ENCODE measurements at places on chromosomes 6 and 20.

DNA sequence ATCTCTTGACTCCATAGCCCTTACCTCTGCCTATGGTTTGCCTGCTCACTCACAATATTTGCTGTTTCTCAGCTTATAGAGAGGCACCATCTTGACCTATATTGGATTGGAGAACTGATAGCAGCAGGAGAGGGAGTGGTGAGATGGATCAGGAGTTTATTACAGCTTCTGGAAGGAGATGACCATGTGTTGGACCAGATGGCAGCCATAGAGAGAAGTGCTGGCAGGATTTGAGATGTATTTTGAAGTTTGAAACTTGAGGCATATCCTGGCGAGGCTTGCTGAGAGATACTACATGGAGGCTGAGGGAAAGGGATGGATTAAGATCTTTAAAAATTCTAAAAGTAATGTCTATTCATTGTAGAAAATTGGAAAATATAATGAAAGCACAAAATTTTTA is 198.0 kb upstream of the ZFP64 start:
- DNase-seq: no peak

DNA sequence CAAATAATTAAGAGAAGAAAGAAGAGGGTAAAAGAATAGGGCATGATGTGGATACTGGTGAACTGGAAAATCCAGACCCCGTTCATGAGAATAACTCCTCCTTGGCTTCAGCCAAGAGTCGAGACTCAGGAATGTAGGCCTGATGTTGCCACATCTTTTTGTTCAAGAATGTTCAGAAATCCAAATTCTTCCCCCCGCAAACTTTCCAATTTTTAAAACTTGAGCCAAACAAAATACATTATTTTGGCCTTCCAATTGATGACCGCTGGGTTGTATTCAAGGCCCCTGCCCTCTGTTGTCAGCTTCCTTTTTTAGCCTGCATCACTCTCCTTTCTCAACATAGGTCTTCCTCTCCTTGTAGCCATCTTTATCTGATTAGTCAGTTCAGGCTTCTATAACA is 106.1 kb downstream of the TNFAIP3 start:
- DNase-seq: no peak

DNA sequence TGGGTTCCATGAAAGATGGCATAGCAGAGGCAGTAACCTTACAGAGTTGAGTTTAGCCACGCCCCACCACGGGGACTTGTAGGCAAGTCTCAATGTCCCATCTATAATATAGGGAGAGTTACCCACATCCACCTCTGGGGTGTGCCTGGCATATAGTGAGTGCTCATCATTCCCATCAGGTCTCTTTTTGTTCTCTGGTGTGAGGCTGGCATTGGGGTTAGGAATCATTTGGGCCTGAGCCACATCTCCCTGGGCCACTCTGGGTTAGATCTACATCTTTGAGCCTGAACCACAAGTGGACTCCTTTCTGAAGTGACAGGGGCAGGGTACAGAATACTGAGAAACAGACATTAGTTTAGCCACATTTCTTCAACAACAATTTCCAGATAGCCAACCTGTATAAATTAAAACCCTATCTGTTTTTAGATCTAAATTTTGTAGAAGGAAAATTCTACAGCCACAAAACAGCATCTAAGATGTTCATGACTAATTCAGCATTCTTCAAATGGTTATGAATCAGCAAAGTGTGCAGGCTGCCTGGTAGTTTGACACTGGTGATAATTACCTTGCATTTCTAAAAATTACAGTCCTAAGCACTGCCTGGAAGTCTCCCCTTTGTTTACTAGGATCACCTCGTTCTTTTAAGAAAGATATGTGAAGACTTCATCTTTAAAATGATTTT is 20.1 kb downstream of the RNF24 start:
- DNase-seq: no peak

- no peak for DNase-seq
Measured at GRCh38 chr6:6090861-6091607, 84.3 kb upstream of the NRN1 start.

DNA sequence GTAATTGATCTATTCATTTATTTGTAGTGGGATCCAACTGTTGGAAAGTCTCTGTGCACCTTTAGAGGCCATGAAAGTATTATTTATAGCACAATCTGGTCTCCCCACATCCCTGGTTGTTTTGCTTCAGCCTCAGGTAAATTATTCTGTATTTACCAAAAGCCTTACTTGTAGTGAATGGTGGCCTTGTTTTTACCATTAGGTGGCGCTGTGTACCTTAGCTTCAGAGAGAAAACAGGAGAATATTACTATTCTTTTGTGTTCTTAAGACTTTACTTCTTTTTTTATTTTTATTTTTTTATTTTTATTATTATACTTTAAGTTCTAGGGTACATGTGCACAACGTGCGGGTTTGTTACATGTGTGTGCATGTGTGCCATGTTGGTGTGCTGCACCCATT is 23.7 kb downstream of the PEX7 start:
- peak; percentile 18 for DNase-seq

DNA sequence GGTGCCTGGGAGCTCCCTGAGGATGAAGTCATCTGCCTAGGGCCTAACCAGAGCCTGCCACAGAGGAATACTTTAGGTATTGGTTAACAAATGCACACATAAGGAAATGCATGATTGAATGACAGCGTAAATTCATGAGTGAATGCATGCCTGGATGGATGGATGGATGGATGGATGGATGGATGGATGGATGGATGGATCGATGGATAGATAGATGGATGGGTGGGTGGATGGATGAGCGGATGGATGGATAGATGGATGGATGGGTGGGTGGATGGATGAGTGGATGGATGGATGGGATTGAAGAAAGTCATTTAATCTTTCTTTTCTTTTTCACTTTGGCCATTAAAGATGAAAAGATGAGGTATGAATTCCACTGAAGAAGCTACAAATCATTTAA is 111.9 kb upstream of the SIRPG start:
- no peak for DNase-seq

DNA sequence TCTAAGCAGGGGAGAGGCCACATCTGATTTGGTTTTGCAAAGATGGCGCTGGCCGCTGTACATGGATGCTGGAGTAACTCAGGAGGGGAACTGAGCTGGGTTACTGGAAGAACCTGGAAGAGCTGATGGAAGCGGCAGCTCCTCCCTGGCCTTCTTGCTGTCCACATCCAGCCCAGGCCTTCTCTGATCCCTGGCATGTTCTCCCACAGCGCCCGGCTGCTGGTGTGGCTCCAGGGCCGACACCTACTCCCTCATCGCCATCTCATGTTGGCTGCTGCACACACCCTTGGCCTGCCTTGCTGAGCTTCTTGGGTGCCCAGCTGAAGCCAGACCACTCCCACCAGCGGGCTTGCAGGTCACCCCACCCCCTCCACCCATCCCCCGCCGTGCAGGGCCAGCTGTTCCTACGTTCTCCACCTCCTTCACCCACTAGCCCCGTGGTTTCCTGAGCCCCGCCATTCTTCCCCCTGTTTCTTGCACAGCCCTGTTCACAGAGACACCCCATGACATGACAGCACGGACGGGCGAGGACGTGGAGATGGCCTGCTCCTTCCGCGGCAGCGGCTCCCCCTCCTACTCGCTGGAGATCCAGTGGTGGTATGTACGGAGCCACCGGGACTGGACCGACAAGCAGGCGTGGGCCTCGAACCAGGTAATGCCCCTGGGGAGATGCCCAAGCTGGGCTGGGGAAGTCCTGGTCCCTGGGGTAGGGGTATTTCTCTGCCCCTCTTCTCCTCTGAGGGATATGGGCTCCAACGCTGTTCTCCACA is 28.4 kb downstream of the VSTM2L start:
- DNase-seq: no peak

GRCh38 chr6:154070657-154071056 is 31.6 kb downstream of the OPRM1 start:
- DNase-seq: no peak

DNA sequence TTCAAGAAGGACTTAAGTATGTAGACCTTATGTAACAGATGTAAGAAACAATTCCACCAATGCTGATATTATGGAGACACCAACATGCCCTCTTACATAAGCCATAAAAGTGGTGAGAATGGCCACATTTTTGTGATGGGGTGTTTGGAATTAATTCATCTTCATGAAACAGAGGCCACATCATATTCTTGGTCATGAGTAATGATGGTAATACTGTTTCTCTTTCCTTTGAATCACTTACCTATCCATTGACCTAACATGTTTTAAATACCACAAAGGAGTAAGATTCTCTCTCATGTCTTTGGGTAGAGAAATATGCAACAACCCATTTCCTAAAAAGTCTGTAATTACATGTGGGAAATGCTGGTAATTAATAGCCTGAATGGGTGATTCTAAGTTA is 545.4 kb upstream of the FLRT3 start:
- no peak for DNase-seq

GRCh38 chr20:7933346-7933745 is 6.9 kb downstream of the HAO1 start:
- DNase-seq: peak; percentile 63

GRCh38 chr20:40329321-40329720 is 359.7 kb downstream of the MAFB start:
- DNase-seq: no peak

GRCh38 chr20:38355161-38356012 is 9.1 kb downstream of the LBP start:
- peak; percentile 65 for DNase-seq

DNA sequence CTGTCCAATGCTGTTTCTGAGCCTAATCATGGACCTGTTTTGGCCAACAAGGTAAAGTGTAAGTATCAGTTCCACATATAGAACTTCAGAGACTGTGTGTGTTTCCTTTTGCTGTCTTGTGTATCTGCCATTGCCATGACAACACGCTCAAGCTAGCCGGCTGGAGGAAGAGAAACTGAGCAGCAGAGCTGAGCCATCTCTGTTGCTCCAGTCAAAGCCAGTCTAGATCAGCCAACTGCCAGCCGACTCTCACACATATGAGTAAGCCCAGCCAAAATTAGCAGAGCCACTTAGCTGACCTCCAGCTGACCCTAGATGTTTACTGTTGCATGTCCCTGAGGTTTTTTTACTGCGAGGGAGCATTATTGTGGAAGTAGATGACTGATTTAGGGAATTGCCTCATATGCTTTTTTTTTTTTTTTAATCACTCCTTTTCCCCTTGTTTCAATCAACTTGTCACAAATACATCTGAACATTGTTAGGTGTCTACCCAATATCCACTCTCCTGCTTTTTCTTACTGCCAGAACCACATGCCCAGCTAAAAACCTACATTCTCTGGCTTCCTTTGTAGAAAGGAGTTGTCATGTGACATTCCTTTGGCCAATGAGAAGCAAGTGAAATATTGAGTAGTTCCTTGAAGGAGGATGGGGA is 304.3 kb upstream of the SUPT3H start:
- DNase-seq: peak; percentile 100

GRCh38 chr6:165266191-165266590 is 43.2 kb downstream of the C6orf118 start:
- DNase-seq: no peak

DNA sequence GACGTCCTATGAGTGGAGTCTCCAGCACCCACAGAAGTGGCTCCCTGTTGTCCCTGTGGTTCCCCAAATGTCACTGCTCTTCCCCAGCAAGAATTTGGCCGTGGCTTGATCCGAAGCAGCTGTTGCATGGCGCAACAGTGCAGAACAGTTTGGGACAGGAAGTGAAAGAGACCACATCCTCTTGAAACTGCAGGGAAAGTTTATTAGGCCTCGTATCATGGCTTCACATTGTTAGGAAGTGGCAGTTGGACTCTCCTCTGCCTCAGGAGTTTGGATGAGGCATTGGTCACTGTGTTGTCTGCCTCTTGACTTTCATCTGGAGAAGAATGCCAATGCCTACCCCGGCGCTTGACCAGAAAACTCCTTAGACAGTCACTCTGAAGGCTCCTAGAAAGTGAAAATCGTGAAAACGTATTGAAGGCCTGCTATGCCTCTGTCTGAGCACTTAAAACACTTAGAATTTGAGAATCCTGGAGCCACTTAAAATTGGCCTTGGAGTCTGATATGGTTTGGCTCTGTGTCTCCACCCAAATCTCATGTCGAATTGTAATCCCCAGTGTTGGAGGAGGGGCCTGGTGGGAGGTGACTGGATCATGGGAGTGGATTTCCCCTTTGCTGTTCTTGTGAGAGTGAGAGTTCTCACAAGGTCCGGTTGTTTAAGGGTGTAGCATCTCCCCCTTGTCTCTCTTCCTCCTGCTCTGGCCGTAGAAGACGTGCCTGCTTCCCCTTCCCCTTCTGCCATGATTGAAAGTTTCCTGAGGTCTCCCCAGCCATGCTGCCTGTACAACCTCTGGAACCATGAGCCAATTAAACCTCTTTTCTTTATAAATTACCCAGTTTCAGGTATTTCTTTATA is 334.9 kb upstream of the JARID2 start:
- DNase-seq: peak; percentile 100

DNA sequence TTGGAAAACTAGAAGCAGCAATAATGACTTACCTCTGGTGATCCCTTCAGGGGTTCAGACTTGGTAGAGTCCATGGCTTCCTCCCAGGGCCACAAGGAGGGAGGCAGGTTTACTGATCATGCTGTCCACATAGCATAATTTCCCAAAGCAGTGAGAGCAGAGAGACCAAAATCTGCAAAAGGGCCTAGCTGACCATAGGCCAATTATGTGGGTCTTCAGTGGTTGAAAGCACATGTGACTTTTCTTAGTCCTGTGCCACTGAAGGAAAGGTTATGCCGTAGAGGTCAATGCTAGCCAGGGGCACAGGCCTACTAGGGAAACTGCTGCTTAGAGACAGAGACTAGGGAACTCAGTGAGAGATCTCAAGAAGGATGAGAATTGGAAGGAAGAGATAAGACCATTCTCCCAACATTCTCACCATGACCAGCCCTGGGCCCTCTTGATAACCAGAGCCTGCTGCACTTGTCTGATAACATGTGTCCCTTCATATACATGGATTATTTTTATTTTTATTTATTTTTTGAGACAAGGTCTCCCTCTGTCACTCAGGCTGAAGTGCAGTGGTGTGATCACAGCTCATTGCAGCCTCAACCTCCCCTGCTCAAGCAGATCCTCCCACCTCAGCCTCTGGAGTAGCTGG is 2.0 kb upstream of the GTPBP2 start:
- DNase-seq: no peak

GRCh38 chr20:13775867-13776266 is 8.9 kb downstream of the ESF1 start:
- no peak for DNase-seq

GRCh38 chr6:112288475-112288874 is 34.1 kb upstream of the LAMA4 start:
- no peak for DNase-seq

All from MV-4-11 (cell line).